ENCODE measurements at places on chromosomes 1 and 21. TPM values are rescaled to one million over a fixed set of nuclear protein-coding genes. Genes with fewer than 3 reads are reported as not detected.

ATP5PF gene
- 169 TPM for total RNA-seq

TBX15 gene
- 2.9 TPM for total RNA-seq

SORT1 gene
- total RNA-seq: 22.0 TPM

TSACC gene
- total RNA-seq: not detected

UMODL1 gene
- total RNA-seq: not detected

CDCA8 gene
- 36.8 TPM for total RNA-seq

LAX1 gene
- not detected for total RNA-seq

SPRR1B gene
- total RNA-seq: not detected

MFAP2 gene
- not detected for total RNA-seq

ADAMTSL4 gene
- 1.2 TPM for total RNA-seq

DDR2 gene
- 21.9 TPM for total RNA-seq

S100A8 gene
- total RNA-seq: not detected

LDLRAD2 gene
- total RNA-seq: not detected

CTBS gene
- total RNA-seq: 28.4 TPM

NOC2L gene
- total RNA-seq: 60.1 TPM

KRTAP10-12 gene
- not detected for total RNA-seq

GBP4 gene
- total RNA-seq: 22.2 TPM

F5 gene
- not detected for total RNA-seq

DHX9 gene
- 107 TPM for total RNA-seq

VANGL1 gene
- total RNA-seq: 14.3 TPM

AMY1C gene
- not detected for total RNA-seq

HAO2 gene
- total RNA-seq: not detected

HRNR gene
- total RNA-seq: not detected

PSEN2 gene
- 31.2 TPM for total RNA-seq

VSIG8 gene
- not detected for total RNA-seq

OR2L8 gene
- not detected for total RNA-seq

ANXA9 gene
- not detected for total RNA-seq

MEX3A gene
- 3.2 TPM for total RNA-seq

MAP3K21 gene
- total RNA-seq: 3.6 TPM

TMEM61 gene
- not detected for total RNA-seq

OPRD1 gene
- total RNA-seq: not detected

S100A7A gene
- not detected for total RNA-seq

PLPPR5 gene
- total RNA-seq: not detected

CYP4A22 gene
- not detected for total RNA-seq

GUCA2B gene
- total RNA-seq: not detected

C1orf141 gene
- not detected for total RNA-seq

ARHGEF16 gene
- 0.59 TPM for total RNA-seq

INAVA gene
- 2.8 TPM for total RNA-seq

GJA8 gene
- total RNA-seq: not detected

LMX1A gene
- total RNA-seq: not detected

ACOT11 gene
- total RNA-seq: 0.66 TPM

ADCY10 gene
- total RNA-seq: 0.15 TPM

Data from M059J (cell line).